B cell (primary cell): ENCODE measurements at places on chromosomes 6 and 20.

- DNase-seq, result no peak
Observed at GRCh38 chr6:26426691-26427450, 13.4 kb upstream of the BTN3A3 start.

- DNase-seq, result no peak
Observed at GRCh38 chr6:122715725-122716124, 63.8 kb upstream of the FABP7 start.

DNA sequence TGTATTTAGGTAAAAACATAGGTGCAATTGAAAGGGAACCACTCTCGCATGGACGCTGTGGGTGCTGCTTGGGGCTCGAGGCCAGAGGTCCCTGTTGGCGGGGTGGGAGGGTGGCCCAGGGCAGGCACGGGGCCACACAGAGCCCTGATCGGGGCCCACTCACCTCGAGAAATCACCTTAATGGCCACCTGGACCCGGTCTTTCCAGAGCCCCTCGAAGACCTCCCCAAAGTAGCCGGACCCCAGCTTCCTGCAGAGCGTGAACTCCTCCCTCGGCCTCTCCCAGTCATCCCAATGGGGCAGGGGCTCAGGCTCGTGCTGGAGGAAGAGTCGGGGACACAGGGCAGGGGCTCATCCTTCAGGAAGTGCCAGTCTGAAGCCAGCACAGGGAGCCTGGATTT lies 3.8 kb downstream of the PTK6 start:
- peak; percentile 7 for DNase-seq

- DNase-seq, result no peak
Observed at GRCh38 chr20:45115829-45116228, 855 bp upstream of the WFDC5 start.

DNA sequence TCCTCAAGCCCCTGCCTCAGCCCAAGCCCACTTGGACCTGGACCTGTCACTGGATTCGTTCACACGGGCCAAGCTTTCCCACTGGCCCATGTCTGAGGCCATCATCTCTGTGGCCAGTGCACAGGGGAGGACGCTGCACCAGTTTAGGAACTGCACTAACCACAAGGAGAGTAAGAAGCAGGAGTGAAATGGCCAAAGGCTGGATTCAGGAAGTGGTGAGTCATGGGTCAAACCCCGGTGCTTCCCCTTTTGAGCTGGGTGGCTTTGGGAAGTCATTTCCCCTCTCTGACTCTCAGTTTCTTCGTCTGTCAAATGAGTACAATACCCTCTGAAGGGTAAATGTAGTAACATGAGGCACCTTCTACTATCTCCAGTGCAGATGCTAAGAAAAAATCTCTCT lies 87.9 kb downstream of the CD40 start:
- no peak for DNase-seq

DNA sequence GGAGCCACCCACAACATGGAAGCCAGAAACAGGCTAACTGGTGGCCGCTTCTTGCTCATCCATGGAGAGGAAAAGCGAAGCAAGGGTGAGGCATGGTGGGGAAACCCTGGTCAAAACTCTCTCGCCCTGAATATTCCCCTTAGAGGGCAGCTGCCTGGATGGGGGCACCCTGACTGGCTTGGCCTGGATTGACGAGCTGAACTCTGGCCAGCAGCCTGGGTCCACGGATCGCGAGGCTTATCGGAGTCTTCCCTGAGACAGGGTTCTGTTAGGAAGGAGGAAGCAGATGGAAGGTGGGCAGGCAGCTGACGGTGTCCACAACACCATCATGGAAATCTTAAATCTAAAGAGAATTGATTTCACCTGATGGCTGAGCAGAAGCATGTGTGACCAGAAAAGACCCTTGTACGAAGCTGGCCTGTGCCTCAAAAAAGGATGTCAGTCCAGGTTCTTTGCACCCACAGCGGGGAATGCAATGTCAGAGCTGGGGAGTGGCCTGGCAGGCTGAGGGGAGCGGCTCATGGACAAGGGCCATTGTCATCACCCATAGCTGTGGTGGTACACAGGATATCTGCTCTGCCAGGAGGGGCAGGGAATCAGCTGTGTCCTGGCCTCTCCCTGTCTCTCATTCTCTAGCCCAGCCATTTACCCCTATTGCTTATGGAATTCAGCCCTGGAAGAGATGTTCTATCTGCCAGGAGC lies 109.4 kb upstream of the SNX9 start:
- DNase-seq, result no peak

DNA sequence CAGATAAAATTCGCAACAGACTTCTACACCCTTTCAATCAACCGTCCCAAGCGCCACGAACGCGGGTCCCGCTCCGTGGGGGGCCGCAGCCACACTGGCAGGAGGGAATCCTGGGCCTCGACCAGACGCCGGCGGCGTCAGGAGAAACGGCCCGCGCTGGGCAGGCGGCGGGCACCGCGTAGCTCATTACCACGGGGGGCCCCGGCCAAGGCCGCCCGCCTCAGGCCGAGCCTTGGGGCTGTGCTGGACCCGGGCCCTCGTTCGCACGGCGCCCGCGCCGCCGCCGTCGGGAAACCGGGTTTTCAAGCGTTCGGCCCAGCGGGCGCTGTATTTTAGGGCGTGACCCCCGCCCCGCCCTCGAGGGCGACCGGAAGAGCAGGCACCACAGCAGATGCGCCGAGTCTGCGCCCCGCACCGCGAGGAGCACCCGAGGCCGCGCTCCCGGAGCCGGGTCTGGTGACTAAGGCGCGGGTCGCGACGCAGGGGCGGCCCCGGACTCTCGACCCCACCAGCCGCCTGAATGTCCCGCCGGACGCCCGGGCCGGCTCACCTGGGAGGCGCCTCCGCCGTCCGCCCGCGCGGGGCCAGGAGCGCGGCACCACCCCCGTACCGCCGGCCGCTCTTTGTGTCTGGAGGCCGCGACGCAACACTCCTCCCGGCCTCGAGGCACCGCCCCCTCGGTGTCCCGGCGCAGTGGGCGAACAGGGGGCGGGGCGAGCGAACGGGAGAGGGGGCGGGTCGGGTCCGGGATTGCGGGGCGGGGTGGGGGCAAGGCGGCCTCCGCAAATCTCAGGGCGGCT lies at the start of gene NINL:
TSS of gene NINL (minus strand) at position 627 of the 800 bp plus-strand sequence. CDS start 58,944 bp downstream, outside the sequence.
- DNase-seq, result peak; percentile 47

DNA sequence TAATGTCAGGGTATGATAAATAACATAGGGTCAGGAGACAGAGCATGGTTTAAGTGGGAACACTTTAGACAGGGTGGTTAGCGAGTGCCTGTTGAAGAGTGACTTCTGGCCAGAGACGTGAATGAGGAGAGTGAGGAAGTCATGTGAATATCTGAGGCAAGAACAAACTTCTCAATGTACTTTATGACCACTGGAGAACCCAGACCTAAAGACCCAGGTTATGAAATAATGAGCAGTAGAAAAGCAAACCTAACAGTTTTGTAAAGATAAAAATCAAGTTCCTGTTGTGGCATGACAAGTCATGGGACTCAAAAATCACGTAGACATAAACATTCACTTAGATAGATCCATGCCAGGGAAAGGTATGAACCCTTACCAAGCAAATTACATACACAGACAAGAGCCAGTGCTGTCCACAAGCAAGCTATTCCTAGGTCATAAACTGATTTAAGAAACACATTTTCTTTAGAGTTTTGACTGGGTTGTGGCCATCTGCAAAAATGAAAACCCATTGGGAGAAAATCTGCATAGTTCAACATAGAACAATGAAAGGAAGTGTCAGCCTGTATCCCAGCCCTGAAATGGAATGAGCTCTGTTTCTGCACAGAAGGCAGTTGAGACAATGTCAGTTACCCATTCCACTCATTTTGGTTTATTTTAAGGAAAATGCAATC lies 2.2 kb upstream of the MYCT1 start:
- no peak for DNase-seq

- DNase-seq, result no peak
Observed at GRCh38 chr6:159919011-159919511, 28.3 kb downstream of the MAS1 start.

GRCh38 chr20:57932227-57932864 lies 222.5 kb upstream of the PMEPA1 start:
- no peak for DNase-seq

- no peak for DNase-seq
Observed at GRCh38 chr6:17268114-17268513, 13.0 kb upstream of the RBM24 start.

DNA sequence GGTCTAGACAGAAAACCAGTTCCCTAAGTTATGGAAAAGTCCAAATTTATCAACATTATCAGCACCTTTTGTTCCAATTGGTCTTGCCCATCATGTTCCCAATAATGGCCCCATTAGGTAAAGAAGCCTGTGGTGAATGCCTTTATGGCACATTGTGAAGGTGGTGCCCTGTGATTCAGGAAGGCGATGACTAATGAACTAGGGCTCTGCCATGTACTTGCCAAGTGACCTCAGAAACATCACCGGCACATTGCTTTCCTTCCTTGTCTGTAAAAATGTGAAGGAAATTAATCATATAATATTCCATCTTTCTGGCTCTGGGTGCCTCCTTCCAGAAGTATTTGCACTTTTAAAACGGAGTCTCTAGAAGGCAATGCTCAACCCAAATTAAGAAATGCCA lies 132.3 kb downstream of the UNC5CL start:
- no peak for DNase-seq

DNA sequence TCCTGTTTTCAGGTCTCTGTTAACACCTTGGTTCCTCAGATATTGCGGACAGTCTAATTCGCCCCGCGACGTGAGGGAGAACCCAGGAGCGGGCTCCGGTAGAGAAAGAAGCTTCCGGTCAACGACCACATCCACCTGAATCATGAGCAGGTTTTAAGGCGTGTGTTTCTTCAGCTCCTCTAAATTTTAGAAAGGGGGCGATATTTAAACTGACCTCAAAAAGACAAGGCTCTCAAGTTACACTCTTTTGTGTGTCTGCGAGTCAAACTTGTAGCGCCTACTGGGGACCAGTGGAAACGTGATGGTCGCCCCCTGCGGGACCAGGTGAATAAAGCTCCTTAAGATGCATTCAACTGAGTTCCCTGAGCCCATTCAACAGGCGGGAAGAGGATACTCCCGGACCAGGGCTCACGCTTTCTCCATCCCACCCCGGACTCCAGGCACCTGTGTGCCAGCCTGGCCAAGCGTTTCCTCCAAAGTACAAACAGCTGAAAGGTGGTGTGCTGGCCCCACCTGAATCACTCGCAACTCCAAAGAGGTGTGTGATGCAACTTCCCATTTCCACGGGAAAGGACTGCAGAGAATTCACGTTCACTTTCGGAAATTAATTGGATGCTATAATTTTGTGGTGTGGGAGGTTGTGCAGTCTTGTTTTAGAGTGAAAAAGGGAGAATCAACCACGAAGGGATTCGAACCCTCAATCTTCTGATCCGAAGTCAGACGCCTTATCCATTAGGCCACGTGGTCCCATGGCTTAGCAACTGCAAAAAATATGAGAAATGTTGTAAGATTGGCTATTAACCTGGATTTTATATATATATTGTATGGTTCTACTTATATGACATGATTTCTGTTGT lies 17.0 kb downstream of the GPX5 start:
- DNase-seq, result peak; percentile 42

- DNase-seq, result no peak
Observed at GRCh38 chr6:28401172-28401571, 1.6 kb upstream of the ZSCAN12 start.

DNA sequence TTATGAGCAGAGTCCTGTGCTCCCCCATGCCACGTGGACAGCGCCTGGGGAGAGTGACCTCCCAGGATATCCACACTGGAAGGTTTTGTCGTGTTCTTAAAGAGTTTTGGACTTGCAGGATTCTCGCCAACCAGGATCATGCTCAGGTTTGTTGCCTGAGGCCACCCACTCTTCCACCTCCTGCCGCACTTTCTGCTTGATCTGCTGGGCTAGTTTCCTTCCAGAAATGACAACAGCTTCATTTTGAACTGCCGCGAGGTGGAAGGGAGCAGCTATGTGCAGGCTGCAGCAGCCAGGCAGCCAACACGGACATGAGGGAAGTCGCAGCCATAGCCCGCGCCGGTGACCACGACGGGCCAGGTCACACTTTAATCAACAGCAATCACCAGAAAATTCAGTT lies 27.7 kb upstream of the SEC63 start:
- DNase-seq, result no peak

DNA sequence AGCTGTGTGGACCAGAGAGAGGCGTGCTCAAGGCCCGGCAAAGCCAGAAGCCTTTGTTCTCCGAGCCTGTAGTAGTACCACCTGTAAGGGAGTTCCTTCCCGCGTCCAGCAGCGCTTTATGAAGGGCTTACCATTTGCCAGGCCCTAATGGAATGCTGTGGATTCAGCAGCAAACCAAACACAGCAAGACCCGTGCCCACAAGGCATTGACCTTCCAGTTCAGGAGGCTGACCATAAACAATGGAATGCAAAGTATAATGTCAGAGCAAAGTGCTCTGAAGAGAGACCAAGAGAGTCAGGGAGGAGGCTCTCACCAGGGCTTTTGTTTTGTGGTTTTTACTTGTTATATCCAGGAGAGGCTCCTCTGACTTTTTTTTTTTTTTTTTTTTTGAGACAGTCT lies 209.8 kb downstream of the ZMYND8 start:
- no peak for DNase-seq

GRCh38 chr6:147282566-147282959 lies 78.3 kb downstream of the STXBP5 start:
- no peak for DNase-seq

DNA sequence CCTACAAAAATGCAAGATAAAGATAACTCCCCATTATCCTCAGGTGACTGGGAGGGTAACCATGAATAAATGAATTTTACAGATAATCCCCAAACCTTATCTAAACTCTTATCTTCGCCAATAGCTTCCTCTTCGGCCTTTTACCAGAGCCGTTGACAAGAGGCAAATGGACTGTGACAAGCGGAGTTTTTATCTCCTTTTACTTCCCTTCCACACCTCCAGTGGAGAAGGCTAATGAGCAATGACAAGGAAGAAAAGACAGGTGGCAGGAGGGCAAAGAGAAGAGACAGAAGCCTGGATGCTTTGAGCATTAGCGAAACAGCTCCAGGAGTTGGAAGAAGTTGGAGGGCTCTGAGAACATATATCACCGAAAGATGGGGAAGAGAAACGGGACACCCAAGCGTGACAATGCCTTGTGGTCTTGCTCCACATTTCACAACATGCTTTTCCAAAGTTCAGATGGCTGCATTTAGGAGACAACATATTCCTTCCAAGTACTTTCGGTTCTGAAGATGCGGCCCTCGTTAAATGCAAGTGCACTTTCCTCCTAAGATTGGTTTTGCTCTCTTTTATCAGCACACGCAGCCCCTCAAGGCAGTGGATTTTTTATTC lies 69.2 kb downstream of the PRDM1 start:
- no peak for DNase-seq

GRCh38 chr20:32611286-32611685 lies 26.2 kb upstream of the NOL4L start:
- no peak for DNase-seq

DNA sequence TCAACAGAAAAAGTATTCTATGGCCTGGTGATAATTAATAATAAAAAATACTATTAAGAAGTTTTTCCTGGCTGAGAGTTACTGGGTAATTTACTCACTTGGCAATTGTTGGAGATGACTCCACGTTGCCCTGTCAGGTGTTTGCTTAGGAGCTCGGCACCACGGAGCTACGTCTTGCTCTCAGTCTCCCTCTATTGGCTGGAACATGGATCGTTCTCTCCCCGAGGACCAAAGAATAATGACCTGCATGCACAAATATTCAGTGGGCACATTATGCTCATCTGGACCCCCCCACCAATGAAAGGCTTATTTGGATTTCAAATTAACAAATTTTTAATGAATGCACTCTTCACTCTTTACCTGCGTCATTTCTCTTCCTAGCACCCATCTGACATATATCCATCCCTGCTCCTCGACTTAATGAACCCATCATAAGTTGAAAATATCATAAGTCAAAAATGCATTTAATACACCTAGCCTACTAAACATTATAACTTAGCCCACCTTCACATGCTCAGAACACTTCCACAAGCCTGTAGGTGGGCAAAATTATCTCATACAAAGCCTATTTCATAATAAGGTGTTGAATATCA lies 71.0 kb upstream of the CD83 start:
- DNase-seq, result peak; percentile 78
